Right atrium auricular region (tissue), 2 donors: ENCODE measurements at places on chromosomes 7 and 10.

- DNase-seq: no peak
- H3K27ac ChIP-seq: no peak overlapping the region
- no peaks in the 10 kb centered on the region for H3K36me3 ChIP-seq
- no peak overlapping the region for H3K4me3 ChIP-seq
These were observed 10.4 kb upstream of the CALML3 start for GRCh38 chr10:5514226-5514850.

GRCh38 chr10:5440206-5440605 lies 27.8 kb downstream of the NET1 start:
- no peak overlapping the region for H3K27ac ChIP-seq
- H3K4me3 ChIP-seq: no peak overlapping the region
- no peaks in the 10 kb centered on the region for H3K4me1 ChIP-seq
- no peak for DNase-seq
- no peaks in the 10 kb centered on the region for H3K27me3 ChIP-seq
- no peaks in the 10 kb centered on the region for H3K36me3 ChIP-seq

GRCh38 chr10:14126697-14127440 lies 203.9 kb downstream of the FRMD4A start:
- H3K27me3 ChIP-seq: no peaks in the 10 kb centered on the region
- H3K27ac ChIP-seq: no peak overlapping the region
- H3K4me3 ChIP-seq: no peak overlapping the region
- DNase-seq: no peak
- H3K36me3 ChIP-seq: no peaks in the 10 kb centered on the region

GRCh38 chr10:78950656-78951587 lies 117.8 kb upstream of the ZMIZ1 start:
- DNase-seq: no peak
- H3K4me1 ChIP-seq: no peaks in the 10 kb centered on the region
- H3K36me3 ChIP-seq: no peaks in the 10 kb centered on the region
- H3K27ac ChIP-seq: no peak overlapping the region
- H3K27me3 ChIP-seq: no peaks in the 10 kb centered on the region

DNA sequence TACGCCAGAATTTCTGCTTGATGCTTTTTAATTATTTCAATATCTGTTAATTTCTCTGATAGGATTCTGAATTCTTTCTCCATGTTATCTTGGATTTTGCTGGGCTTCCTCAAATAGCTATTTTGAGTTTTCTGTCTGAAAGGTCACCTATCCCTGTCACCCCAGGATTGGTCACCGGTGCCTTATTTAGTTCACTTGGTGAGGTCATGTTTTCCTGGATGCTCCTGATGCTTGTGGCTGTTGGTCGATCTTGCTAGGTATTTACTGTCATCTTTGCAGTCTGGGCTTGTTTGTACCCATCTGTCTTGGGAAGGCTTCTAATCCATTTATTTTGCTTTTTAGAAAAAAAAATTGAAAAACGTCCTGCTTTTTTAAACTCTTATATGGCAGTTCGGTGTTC lies 11.2 kb upstream of the PRKAR1B start:
- peaks cover 23% of the 10 kb centered on the region for H3K36me3 ChIP-seq
- H3K4me3 ChIP-seq: no peak overlapping the region
- H3K27me3 ChIP-seq: no peaks in the 10 kb centered on the region

- no peak overlapping the region for H3K4me3 ChIP-seq
- H3K27ac ChIP-seq: no peak overlapping the region
- H3K27me3 ChIP-seq: no peaks in the 10 kb centered on the region
These were observed 63.8 kb downstream of the PAPSS2 start for GRCh38 chr10:87723500-87723899.

GRCh38 chr7:80601999-80602398 lies 36.4 kb upstream of the CD36 start:
- no peaks in the 10 kb centered on the region for H3K27me3 ChIP-seq
- no peaks in the 10 kb centered on the region for H3K36me3 ChIP-seq
- peaks cover 27% of the 10 kb centered on the region for H3K4me1 ChIP-seq
- peak overlapping the region; percentile 87 for H3K27ac ChIP-seq

DNA sequence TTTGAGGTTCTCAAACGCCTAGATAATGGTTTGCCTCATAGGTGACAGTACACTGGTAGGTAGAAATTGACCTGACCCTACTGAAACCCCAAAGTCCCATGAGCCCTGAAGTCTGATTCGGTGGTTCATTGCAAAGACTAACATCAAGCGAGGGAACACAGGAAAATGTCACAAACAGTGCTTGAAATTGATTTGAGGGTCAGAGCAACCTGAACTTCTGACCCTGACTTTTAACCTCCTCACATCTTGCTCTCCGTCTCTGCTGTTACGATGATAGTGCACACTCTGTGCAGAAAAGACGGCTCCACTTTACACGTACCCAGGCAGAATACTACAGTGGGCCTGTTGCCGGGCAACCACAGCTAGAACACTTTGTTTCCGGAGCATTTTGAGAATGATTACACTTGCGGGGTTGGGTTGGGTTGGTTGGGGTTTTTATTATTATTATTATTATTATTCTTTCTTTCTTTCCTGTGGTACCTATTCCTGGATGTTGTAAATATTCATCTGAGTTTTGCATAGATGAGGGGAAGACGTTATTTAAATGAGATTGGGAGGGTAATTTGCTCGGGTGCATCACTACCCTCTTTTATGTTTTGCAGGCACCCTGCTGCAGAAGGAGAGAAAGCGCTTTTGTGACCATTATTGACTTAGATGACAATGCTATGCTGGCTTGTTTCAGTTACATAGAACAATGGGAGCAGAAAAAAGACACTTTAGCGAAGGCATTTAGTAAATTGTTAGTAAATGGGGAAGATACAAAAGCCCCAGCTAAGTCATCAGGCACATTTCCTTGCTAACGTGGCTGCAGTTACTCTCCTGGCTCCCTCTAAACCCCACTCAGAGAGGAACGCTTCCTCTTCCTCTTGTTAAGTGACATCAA lies 438.1 kb upstream of the NRP1 start:
- no peak overlapping the region for H3K27ac ChIP-seq
- H3K4me1 ChIP-seq: no peaks in the 10 kb centered on the region
- H3K36me3 ChIP-seq: no peaks in the 10 kb centered on the region
- no peaks in the 10 kb centered on the region for H3K27me3 ChIP-seq
- DNase-seq: no peak

GRCh38 chr7:33706771-33707200 lies 198.6 kb upstream of the BMPER start:
- H3K27me3 ChIP-seq: no peaks in the 10 kb centered on the region
- H3K36me3 ChIP-seq: no peaks in the 10 kb centered on the region
- H3K27ac ChIP-seq: no peak overlapping the region
- no peak for DNase-seq
- H3K4me1 ChIP-seq: no peaks in the 10 kb centered on the region

DNA sequence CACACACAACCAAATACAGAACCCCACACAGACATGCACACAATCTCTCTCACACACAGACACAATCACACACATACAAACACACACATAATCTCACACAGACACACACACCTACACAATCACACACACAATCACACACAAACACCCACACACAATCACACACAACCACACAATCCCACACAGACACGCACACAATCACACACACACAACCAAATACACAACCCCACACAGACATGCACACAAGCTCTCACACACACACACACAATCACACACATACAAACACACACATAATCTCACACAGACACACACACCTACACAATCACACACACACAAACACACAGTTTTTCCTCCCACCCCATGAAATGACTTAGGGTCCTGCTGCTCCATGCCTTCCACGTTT lies 160.4 kb upstream of the PFKP start:
- no peak overlapping the region for H3K27ac ChIP-seq
- no peak overlapping the region for H3K4me3 ChIP-seq
- H3K36me3 ChIP-seq: no peaks in the 10 kb centered on the region
- no peak for DNase-seq
- no peaks in the 10 kb centered on the region for H3K27me3 ChIP-seq

- H3K4me1 ChIP-seq: no peaks in the 10 kb centered on the region
- no peak overlapping the region for H3K27ac ChIP-seq
- no peak overlapping the region for H3K4me3 ChIP-seq
These were observed 71.7 kb downstream of the ARL4A start for GRCh38 chr7:12759151-12759550.

GRCh38 chr7:20598459-20599309 lies 16.8 kb upstream of the ABCB5 start:
- no peaks in the 10 kb centered on the region for H3K4me1 ChIP-seq
- no peak overlapping the region for H3K27ac ChIP-seq
- H3K4me3 ChIP-seq: peak overlapping the region; percentile 2
- no peaks in the 10 kb centered on the region for H3K36me3 ChIP-seq
- no peak for DNase-seq
- H3K27me3 ChIP-seq: no peaks in the 10 kb centered on the region

- no peak overlapping the region for H3K27ac ChIP-seq
- H3K4me3 ChIP-seq: no peak overlapping the region
- no peaks in the 10 kb centered on the region for H3K36me3 ChIP-seq
- no peaks in the 10 kb centered on the region for H3K4me1 ChIP-seq
- no peak for DNase-seq
These were observed 3.2 kb downstream of the FRMD4A start for GRCh38 chr10:14327527-14327926.

GRCh38 chr7:157874870-157875229 lies 538.0 kb downstream of the DNAJB6 start:
- no peaks in the 10 kb centered on the region for H3K36me3 ChIP-seq
- H3K27ac ChIP-seq: no peak overlapping the region
- H3K27me3 ChIP-seq: no peaks in the 10 kb centered on the region
- H3K4me1 ChIP-seq: no peaks in the 10 kb centered on the region
- DNase-seq: no peak

DNA sequence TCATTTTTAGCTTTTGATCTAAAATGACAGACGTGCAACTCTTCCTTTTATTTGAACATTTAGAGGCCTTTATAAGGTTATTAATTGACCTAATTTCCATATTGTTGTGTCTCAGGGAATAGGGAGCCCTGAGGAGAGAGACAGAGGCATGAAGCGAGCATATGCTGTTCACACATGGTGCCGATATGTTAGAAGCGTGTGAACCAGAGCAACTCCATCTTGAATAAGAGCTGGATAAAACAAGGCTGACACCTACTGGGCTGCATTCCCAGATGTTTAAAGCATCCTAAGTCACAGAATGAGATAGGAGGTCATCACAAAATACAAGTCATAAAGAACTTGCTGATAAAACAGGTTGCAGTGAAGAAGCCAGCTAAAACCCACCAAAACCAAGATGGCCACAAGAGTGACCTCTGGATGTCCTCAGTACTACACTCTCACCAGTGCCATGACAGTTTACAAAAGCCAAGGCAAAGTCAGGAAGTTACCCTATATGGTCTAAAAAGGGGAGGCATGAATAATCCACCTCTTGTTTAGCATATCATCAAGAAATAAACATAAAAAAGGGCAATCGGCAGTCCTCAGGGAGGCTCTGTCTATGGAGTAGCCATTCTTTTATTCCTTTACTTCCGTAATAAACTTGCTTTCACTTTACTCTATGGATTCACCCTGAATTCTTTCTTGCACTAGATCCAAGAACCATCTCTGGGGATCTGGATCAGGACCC lies 80.1 kb downstream of the SEC61G start:
- H3K27me3 ChIP-seq: no peaks in the 10 kb centered on the region
- DNase-seq: no peak
- H3K27ac ChIP-seq: no peak overlapping the region
- no peak overlapping the region for H3K4me3 ChIP-seq
- H3K4me1 ChIP-seq: no peaks in the 10 kb centered on the region
- no peaks in the 10 kb centered on the region for H3K36me3 ChIP-seq

DNA sequence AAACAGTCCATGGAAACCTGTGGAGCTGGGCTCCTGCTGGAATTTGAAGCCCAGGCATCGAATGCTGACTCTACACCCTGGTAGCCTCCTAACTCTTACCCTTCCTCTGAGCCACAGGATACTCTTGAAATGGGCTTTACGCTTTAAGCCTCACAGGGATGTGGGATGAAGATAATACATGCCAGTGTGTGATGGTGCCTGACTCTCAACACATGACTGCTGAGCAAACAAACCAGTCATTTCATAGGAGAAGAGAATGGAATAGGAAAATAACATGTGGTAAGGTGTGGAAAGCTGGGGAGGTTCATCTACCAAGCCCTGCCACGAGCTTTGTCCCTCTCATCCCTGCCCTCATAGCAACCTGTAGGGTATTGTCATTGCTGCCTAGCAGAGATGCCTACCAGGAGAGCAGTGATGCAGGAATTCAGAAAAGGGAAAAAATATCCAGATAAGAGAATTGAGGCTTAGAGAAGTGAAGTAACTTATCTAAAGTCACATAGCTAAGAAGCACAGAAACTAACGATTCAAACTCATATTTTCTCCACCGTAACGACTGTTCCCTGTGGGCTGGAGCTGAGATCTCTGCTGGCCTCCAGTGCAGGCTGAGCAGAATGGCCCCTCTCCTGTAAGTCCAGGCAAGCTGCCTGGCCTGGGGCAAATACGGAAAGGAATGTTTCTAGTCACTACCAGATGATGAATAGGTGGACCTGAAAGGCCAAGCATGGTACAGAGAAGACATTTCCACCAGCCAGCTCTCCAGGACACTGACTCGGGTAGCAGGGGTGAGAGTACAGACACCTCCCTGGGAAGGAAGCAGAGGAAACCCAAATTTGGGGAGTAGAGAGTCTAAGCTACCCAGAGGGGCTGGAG lies 90.2 kb upstream of the DUSP5 start:
- no peak overlapping the region for H3K4me3 ChIP-seq
- H3K27ac ChIP-seq: no peak overlapping the region
- H3K4me1 ChIP-seq: no peaks in the 10 kb centered on the region

DNA sequence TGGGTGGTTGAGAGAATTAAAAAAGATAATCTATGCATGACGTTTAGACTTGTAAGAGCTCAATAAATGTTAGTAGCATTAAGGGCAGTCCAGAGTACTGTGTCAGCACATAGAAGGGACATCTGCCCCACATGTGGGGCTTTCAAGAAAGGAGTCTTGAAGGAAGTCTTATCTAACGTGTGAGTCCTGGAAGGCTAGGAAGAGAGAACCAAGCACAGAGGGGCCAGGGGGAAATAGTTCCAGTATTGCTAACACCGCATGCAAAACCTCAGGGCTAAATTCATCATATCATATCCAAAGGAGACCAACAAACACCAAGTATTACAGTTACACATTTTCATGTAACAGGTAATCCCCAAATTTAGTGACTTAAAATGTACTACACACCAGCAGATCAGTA lies 122.7 kb downstream of the AOAH start:
- no peak for DNase-seq
- no peak overlapping the region for H3K4me3 ChIP-seq
- H3K36me3 ChIP-seq: no peaks in the 10 kb centered on the region

DNA sequence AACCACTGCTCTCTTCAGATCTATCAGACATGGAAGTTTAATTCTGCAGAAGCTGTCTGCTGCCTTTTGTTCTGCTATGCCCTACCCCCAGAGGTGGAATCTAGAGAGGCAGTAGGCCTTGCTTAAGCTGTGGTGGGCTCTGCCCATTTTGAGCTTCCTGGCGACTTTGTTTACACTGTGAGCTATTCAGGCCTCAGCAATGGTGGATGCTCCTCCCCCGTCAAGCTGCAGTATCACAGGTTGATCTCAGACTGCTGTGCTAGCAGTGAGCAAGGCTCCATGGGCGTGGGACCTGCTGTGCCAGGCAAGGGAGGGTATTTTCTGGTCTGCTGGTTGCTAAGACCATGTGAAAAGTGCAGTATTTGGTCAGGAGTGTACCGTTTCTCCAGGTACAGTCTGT lies 45.1 kb upstream of the CDK14 start:
- H3K36me3 ChIP-seq: no peaks in the 10 kb centered on the region
- H3K4me1 ChIP-seq: no peaks in the 10 kb centered on the region
- H3K27ac ChIP-seq: no peak overlapping the region
- no peak overlapping the region for H3K4me3 ChIP-seq

- H3K4me1 ChIP-seq: no peaks in the 10 kb centered on the region
- no peaks in the 10 kb centered on the region for H3K27me3 ChIP-seq
- H3K4me3 ChIP-seq: no peak overlapping the region
- H3K27ac ChIP-seq: no peak overlapping the region
These were observed 68.9 kb upstream of the PRLHR start for GRCh38 chr10:118664321-118664720.
